ENCODE measurements at places on chromosomes 1 and 21. TPM values are rescaled to one million over a fixed set of nuclear protein-coding genes. Genes with fewer than 3 reads are reported as not detected.

CELA2B gene
- not detected for total RNA-seq

PKP1 gene
- total RNA-seq, result 0.16 TPM

MRAP gene
- total RNA-seq, result not detected

ATAD3C gene
- total RNA-seq, result 0.51 TPM

CCDC18 gene
- total RNA-seq, result 2.3 TPM

PM20D1 gene
- total RNA-seq, result 1.7 TPM

MAB21L3 gene
- total RNA-seq, result not detected

LAMB3 gene
- 3.6 TPM for total RNA-seq

A3GALT2 gene
- total RNA-seq, result not detected

BARHL2 gene
- not detected for total RNA-seq

GRIK1 gene
- total RNA-seq, result not detected

SELL gene
- 4.0 TPM for total RNA-seq

RHOU gene
- total RNA-seq, result 3.8 TPM

EXTL1 gene
- 9.2 TPM for total RNA-seq

KCNJ15 gene
- 1.2 TPM for total RNA-seq

LSM10 gene
- 52.7 TPM for total RNA-seq

CRYAA gene
- not detected for total RNA-seq

TMCC2 gene
- 4.0 TPM for total RNA-seq

SPRR2F gene
- not detected for total RNA-seq

KCNJ10 gene
- total RNA-seq, result 0.05 TPM

EEIG2 gene
- total RNA-seq, result 7.3 TPM

CYP2J2 gene
- 160 TPM for total RNA-seq

TRIM58 gene
- total RNA-seq, result 1.2 TPM

CD244 gene
- 0.24 TPM for total RNA-seq

DDR2 gene
- total RNA-seq, result 20.0 TPM

TRAF3IP3 gene
- total RNA-seq, result 1.00 TPM

C1orf115 gene
- total RNA-seq, result 5.5 TPM

HES3 gene
- not detected for total RNA-seq

P3H1 gene
- total RNA-seq, result 12.2 TPM

MAN1A2 gene
- 36.3 TPM for total RNA-seq

PTGER3 gene
- total RNA-seq, result 1.1 TPM

LCE2B gene
- not detected for total RNA-seq

FBXO42 gene
- 14.1 TPM for total RNA-seq

ACOT11 gene
- 44.1 TPM for total RNA-seq

C1orf167 gene
- total RNA-seq, result 2.3 TPM

FUBP1 gene
- 80.0 TPM for total RNA-seq

ZNF697 gene
- 15.1 TPM for total RNA-seq

FCMR gene
- 4.4 TPM for total RNA-seq

CELA3B gene
- total RNA-seq, result not detected

TSPEAR gene
- total RNA-seq, result not detected

VANGL2 gene
- total RNA-seq, result 1.4 TPM

UROD gene
- total RNA-seq, result 70.3 TPM

KRTAP8-1 gene
- not detected for total RNA-seq

AJAP1 gene
- total RNA-seq, result 0.11 TPM

SPRR1B gene
- not detected for total RNA-seq

PAPPA2 gene
- 1.4 TPM for total RNA-seq

OR2L2 gene
- total RNA-seq, result not detected

YIPF1 gene
- 13.4 TPM for total RNA-seq

MEX3A gene
- 0.24 TPM for total RNA-seq

LORICRIN gene
- not detected for total RNA-seq

S100A1 gene
- 1,915 TPM for total RNA-seq

Data from cardiac septum (tissue), 1 donor.